Camera-type eye (tissue), 1 donor: ENCODE measurements at places on chromosomes 1 and 21. TPM values are rescaled to one million over a fixed set of nuclear protein-coding genes. Genes with fewer than 3 reads are reported as not detected.

The FAM72A gene
- total RNA-seq, result 3.8 TPM

The TEDDM1 gene
- total RNA-seq, result not detected

The PRAMEF33 gene
- not detected for total RNA-seq

The DMAP1 gene
- total RNA-seq, result 52.7 TPM
